ENCODE measurements at places on chromosomes 13 and 19.

GRCh38 chr19:39423258-39424086 is 11.0 kb downstream of the PLEKHG2 start:
- no peak for DNase-seq

DNA sequence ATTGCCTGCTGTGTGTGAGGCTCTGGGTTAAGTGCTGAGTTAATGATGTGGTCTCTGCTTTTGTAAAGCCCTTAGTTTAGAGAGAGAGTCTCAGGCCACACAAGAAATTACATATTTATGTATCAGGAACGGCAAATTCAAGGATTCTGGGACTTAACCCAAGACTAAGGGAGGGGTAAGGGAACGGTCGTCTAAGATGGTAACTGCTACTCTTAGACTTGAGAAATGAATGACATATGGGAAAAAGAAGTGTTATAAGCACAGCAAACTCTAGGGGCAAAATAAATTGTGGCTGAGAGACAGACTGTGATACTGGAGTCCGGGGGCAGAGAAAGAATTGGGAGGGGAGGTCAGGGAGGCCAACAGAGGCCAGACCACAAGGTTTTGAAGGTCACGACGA is 10.2 kb downstream of the VSIG10L start:
- DNase-seq: no peak

- DNase-seq: no peak
Measured at GRCh38 chr19:48806818-48807589, 3.8 kb downstream of the BCAT2 start.

- no peak for DNase-seq
Measured at GRCh38 chr13:30128095-30128494, 179.3 kb downstream of the KATNAL1 start.

DNA sequence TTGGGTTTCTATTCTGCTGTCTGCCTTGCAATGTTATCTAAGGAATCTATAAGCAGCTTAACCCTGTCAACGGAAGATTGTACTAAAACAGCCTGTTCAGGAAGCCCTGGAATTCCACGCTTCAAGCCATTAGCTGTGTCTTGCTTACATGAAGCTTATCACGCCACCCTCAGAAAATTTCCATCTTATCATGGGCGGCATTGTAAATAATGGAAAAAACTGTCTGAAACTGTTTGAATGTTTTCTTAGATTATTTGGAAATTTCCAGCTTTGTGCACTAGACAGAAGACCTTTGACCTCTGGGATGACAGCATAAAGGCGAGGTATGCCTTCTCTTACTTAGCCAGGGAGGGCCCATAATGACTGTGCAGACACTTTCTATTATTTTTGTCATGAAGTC is 319.7 kb downstream of the KCNRG start:
- DNase-seq: no peak

DNA sequence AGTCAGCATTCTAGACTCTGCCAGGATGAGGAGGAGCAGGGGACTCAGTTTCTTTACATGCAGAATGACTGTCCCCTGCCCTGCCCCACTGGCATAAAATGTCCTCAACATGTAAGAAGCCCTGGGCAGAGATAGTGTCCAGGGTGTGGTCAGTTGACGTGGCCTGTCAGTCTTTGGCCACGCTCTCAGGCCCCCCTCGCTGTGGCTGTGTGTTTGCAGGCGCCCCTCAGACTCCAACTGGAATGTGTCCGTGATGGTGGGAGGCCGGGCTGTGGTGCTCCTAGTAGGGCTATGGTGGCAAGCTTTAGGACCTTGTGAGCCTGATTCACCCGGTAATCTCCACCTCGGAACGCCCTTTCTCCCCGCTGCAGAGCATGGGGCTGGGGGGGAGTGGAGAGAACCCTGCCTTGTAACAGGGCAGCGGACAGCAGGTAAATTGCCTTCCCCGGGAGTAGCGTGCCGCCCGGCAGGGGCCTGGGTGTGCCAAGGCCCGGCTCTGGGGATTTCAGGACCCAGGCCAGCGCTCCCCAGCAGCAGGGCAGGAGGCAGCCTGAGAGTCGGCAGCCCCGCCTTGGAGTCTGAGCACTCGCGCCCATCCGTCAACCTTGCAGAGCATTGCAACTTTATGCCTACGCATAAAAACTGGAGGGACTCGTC is 62.3 kb downstream of the CHST8 start:
- DNase-seq: peak; percentile 11

GRCh38 chr19:10505583-10506229 is 2.5 kb upstream of the KEAP1 start:
- peak; percentile 71 for DNase-seq

DNA sequence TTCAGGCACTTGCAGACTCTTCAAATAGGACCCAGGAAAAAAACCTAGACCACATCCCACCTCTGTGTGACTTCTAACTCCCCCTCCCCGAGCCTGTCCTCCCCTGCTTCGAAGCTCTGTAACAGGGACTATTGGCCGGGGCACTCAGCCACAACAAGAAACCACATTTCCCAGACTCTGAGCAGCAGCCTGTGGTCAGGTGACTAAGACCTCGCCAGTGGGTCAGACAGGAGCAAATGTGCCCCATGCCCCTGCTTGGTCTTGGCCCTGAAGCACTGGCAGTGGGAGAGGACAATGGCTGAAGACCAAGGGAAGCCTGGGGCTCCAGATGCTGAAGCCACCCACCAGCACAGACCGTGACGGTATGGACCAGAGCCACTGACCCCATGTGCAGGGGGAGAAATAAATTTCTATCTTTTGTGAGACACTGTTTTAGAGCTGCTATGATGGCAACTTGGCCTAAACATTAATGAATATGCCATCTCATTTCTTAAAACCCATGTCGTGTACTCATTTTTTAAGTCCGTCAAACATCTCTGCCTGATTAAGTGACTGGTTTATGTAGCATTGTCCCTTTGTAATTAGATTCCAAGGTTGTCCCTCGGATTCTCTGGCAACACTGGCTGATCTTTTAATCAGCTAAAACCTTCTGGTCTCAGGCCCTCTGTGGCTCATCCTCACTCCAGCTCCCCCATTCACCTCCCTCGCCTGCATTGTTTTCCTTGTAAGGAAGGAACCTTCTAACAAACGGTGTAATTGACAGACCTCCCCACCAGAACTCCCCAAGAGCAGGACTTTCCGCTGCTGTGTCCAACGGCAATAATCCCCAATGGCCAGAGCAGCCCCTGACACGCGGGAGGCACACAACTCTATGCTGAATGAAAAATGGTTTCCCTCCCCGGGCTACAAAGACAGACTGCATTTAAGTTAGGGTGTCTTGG is 98.4 kb downstream of the STK24 start:
- no peak for DNase-seq

- no peak for DNase-seq
Measured at GRCh38 chr13:30103161-30103840, 204.1 kb downstream of the KATNAL1 start.

DNA sequence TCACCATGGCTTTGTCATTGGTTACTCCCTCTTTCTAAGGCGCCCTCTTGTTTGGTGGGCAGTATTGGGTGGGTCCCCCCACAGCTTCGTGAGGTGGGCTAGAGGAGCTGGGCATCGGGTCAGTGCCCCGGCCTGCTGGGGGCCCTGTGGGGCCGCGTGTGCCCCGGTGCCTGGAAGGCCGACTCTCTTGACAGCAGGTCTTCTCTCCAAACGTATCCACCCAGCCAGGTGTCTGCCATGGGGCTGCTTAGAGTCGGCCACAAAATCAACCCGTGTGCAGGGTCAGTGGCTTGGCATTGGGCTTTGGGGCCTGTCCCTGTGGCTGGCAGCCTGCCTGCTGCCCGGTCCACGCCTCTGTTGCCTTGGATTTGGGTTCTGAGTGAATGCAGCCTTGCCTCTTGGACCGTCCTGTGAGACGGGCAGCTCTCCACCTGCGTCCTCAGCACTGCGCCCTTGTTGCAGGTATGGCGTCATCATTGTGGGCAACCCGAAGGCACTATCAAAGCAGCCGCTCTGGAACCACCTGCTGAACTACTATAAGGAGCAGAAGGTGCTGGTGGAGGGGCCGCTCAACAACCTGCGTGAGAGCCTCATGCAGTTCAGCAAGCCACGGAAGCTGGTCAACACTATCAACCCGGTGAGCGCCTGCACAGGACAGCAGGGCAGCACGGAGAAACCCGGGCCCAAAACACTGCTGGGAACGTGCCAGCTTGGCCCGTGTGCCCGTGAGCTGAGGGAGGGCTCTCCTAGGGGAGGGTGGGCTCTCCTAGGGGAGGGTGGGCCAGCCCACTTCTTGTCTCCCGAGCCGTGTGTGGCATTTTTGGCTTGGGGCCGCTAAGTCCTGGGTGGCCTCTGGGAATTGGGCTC is 31.4 kb downstream of the UPF1 start:
- DNase-seq: no peak

DNA sequence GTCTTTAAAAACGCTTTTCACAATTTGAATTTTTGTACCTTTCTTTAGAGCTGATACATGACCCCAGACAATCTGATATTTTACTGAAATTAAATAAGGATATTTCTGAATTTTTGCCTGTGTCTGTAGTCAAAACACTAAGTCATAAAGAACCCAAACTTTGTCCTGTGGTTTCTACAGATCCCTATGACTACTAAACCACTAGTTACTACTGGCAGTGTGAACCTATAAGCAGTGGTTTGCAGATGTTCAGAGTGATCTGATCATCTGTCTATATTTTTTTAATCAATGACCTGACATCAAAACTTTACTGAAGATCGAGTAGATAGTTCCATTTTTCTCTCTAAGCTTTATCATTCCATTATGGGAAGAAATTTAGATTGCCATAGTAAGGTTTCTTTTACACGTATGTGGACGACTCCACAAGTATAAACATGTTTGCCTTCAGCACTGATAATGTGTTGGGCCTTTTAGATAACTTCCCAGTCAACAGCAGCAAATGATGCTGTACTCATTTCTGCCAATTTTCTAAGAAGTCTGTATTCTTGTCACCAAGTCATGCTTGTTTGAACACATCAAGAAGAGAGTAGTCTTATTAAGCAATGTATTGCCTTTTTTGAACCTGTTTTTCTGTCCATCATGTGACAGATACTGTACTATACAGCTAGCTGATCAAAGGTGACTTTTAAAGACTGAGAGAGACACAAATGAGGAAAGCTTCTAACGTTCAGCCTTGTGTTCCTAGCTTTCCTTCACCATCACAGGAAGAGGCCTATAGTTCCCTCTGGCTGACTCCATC is 21.8 kb downstream of the POLR1D start:
- DNase-seq: no peak

DNA sequence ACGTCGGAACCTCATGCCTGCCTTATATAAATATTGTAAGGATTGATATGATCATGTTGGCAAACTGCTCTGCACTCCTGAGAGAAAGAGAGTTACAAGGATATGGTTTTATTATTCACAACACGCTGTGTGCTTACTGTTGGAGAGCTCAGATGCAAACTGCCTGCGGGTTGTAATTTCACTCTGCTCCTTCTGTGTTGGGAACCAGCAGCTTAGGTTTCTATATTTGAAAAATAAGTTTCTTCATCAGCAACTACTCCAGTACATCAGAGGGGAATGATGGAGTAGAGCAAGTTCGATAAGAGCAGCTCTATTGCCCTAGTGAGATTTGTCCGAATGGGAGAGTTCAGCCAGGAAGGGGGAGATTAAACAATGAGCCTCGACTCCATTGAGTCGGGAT is 106.9 kb upstream of the UBL3 start:
- no peak for DNase-seq

DNA sequence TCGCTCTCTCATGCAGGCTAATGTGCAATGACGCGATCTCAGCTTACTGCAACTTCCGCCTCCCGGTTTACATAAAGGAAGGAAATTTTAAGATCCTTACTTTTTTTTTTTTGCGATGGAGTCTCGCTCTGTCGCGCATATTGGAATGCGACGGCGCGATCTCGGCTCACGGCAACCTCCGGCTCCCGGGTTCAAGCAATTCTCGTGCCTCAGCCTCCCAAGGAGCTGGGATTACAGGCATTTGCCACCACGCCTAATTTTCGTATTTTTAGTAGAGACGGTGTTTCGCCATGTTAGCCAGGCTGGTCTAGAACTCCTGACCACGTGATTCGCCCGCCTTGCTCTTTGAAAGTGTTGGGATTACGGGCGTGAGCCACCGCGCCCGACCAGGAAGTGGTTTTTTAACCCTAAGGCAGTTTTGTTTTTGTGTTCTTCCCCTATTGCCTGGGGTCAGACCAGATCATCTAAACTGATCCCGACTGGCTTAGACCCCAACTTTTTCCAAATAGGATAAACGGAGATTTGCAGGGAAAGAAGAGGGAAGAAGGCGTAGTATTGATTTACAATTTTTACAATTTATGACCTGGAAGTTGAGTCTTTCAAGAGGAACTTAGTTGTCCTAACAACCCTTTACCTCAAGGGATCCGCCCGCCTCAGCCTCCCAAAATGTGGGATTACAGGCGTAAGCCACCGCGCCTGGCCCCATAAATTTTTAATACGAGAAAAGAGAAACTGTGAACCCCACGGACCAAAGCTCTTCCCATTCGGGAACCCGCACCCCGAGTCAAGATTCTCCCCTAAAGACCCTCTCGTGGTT is 142.0 kb downstream of the ZNF737 start:
- peak; percentile 28 for DNase-seq

- no peak for DNase-seq
Measured at GRCh38 chr19:48271531-48272151, 1.8 kb downstream of the ZNF114 start.

- no peak for DNase-seq
Measured at GRCh38 chr13:30870049-30870884, 35.8 kb upstream of the MEDAG start.

DNA sequence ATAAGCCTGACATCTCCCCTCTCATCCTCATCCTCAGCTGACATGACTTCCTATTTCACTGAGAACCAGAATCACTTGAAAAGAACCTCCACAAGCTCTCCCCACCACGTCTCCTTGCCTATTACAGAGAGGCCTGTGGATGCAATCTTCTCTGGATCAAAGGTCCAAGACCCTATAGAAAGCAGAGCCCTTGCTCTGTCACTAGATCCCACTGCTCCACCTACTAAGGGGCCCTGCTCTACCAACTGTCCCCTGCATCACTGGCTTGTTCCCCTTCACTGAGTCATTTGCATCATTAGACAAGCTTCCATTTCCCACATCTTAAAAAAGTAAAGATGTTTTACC is 40.8 kb downstream of the RCBTB2 start:
- DNase-seq: no peak

GRCh38 chr13:112951674-112952371 is 17.2 kb upstream of the MCF2L start:
- DNase-seq: no peak

GRCh38 chr13:102626928-102627327 is 30.1 kb downstream of the TPP2 start:
- DNase-seq: no peak

DNA sequence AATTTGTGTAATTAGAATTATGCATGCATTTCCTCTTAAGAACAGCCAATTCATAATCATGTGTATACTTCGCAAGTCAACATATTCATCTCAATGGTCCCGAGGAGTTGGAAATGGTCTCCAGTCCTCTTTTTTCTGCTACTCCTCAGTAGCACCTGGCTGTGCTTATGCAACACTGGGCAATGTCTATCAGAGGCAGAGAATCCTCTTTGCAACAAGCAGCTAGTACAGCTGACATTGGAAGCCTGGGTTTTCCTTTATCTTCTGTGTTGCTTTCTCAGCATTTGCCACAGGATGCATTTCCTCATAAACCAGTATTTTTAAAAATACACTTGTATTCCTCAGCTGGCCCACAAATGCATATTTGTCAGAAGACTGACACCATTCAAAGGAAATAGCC is 405.3 kb upstream of the GPC6 start:
- DNase-seq: no peak
